Activated CD4-positive, alpha-beta T cell treated with anti-CD3 and anti-CD28 coated beads, Interleukin-2, amount 50 U/mL, for 24 hours (primary cell): ENCODE measurements at places on chromosomes 4 and X.

GRCh38 chr4:148311526-148311925 lies 130.7 kb downstream of the NR3C2 start:
- DNase-seq: no peak

DNA sequence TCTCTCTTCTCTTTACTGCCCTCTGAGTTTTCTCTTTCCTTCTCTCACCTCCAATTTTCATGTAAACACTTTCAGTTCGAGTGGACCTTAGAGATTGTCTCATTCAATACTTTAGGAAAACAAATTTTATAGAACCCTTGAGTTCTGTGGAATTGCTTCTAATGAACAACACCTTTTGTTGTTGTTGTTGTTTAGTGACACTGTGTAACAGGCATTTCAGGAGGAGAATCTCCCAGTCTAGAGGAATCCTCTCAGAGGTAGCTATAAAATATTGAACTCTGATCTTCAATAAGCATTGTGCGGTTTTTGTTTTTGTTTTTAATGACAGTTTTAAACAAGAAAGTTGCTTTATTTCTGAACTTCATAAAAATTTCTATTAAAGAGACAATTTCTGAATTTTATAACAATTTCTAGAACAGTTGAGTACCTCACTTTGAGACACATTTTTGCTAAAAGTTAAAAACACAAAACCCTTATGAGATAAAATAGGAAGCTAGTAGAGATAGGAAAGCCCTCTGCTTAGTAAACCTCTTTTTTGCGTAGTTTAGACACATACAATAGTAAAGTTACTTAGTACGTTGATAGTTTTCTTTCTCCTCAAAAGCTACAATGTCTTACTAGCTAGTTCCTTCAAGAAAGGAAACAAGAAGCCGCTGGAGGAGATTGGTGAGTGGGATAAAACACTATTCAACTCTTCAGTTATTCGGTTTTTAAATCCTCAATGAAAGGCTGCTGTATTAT lies 38.8 kb downstream of the CLCN3 start:
- DNase-seq: no peak

GRCh38 chrX:54529552-54530356 lies at the start of gene GNL3L:
GNL3L (plus strand) TSS chrX:54530219; CDS start chrX:54532567, 2,348 bp downstream.
- peak; percentile 52 for DNase-seq

DNA sequence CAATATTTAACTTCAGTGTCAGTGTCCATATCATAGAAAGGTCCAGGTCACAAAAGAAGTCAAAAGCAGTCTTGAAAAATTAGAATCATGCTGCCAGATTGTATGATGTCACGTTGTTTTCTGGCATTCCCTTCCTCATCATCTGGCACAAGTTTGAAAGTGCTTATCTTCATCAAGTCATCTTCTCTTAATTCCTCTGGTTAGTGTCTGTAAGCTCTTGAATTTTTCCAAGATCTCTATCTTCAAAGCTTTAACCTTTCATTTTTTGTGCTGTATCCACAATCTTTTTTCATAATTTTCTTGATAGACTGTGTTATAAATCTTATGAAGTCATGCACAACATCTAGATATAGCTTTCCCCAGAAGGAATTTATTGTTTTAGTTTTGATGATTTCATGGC lies 682.7 kb upstream of the AADAT start:
- no peak for DNase-seq
